ENCODE measurements at places on chromosomes 2 and 18. TPM values are rescaled to one million over a fixed set of nuclear protein-coding genes. Genes with fewer than 3 reads are reported as not detected.

FLACC1 gene
- total RNA-seq: 0.54 TPM

SRD5A2 gene
- not detected for total RNA-seq

HAAO gene
- 11.8 TPM for total RNA-seq

RTP5 gene
- not detected for total RNA-seq

ARHGAP15 gene
- not detected for total RNA-seq

CPLX4 gene
- not detected for total RNA-seq

CMPK2 gene
- total RNA-seq: 0.22 TPM

G6PC2 gene
- total RNA-seq: not detected

CDH2 gene
- total RNA-seq: 10.3 TPM

COLEC11 gene
- 0.39 TPM for total RNA-seq

LONRF2 gene
- 0.39 TPM for total RNA-seq

HRH4 gene
- total RNA-seq: not detected

TDRD15 gene
- total RNA-seq: not detected

ALPI gene
- total RNA-seq: not detected

ACMSD gene
- total RNA-seq: not detected

IL1F10 gene
- total RNA-seq: not detected

CXCR1 gene
- not detected for total RNA-seq

RNF125 gene
- total RNA-seq: 0.43 TPM

CEP192 gene
- total RNA-seq: 30.6 TPM

REG1B gene
- not detected for total RNA-seq

FNDC4 gene
- total RNA-seq: 12.1 TPM

SERPINB2 gene
- total RNA-seq: 0.98 TPM

BMP10 gene
- not detected for total RNA-seq

KLHL14 gene
- total RNA-seq: not detected

IL36B gene
- not detected for total RNA-seq

NOSTRIN gene
- total RNA-seq: 5.5 TPM

MAL gene
- total RNA-seq: 0.76 TPM

GAREM2 gene
- total RNA-seq: 12.9 TPM

CLEC4F gene
- not detected for total RNA-seq

DLX2 gene
- total RNA-seq: not detected

MC4R gene
- total RNA-seq: not detected

CAVIN2 gene
- 4.2 TPM for total RNA-seq

MSTN gene
- not detected for total RNA-seq

TBR1 gene
- total RNA-seq: not detected

CD207 gene
- total RNA-seq: not detected

ANKRD30B gene
- total RNA-seq: under 0.01 TPM

MAP3K19 gene
- not detected for total RNA-seq

VWA3B gene
- 0.11 TPM for total RNA-seq

SLC4A5 gene
- 1.2 TPM for total RNA-seq

MPP4 gene
- total RNA-seq: not detected

SLC16A14 gene
- 0.11 TPM for total RNA-seq

SIX3 gene
- not detected for total RNA-seq

LRRFIP1 gene
- 127 TPM for total RNA-seq

RPRM gene
- total RNA-seq: not detected

INPP4A gene
- 16.1 TPM for total RNA-seq

GKN1 gene
- total RNA-seq: not detected

TLX2 gene
- total RNA-seq: not detected

TUBB8B gene
- total RNA-seq: not detected

IHH gene
- total RNA-seq: not detected

SLC9A2 gene
- under 0.01 TPM for total RNA-seq

WDR35 gene
- 9.4 TPM for total RNA-seq

ERLEC1 gene
- total RNA-seq: 86.4 TPM

PID1 gene
- total RNA-seq: 8.2 TPM

ANKRD30BL gene
- not detected for total RNA-seq
